ENCODE measurements at places on chromosomes 7 and 10. TPM values are rescaled to one million over a fixed set of nuclear protein-coding genes. Genes with fewer than 3 reads are reported as not detected.

DNA sequence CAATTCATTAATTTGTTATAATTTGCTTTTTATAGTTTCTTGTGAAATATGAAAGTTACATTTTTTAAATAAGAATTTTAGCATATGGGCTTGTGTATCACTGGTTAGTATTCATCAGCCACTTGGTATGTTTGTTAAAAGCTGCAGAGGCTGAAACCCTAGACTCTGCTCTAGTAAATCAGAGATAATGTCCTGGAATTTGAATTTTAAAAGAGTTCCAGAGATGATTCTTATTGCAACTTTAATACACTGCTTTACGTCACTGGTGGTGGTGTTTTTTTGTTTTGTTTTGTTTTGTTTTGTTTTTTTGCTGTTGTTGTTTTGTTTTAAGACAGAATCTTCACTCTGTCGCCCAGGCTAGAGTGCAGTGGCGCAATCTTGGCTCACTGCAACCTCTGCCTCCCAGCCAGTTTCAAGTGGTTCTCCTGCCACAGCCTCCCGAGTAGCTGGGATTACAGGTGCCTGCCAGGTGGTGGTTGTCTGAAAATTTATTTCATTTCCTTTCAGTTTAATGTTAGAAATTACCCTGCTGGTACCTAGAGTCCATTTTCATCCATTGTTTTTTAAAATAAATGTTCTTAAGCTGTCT, 43.8 kb downstream of the PTPN12 start:
- no peak overlapping the region for H3K27ac ChIP-seq
- H3K4me1 ChIP-seq = no peaks in the 10 kb centered on the region
- H3K36me3 ChIP-seq = peaks cover 9% of the 10 kb centered on the region
- H3K4me3 ChIP-seq = no peak overlapping the region
- no peak for DNase-seq
- no peaks in the 10 kb centered on the region for H3K27me3 ChIP-seq

The HHEX gene
- total RNA-seq = not detected

GRCh38 chr7:127629268-127629854, 11.4 kb upstream of the PAX4 start:
- no peak overlapping the region for H3K4me3 ChIP-seq
- H3K27ac ChIP-seq = no peak overlapping the region
- H3K27me3 ChIP-seq = no peaks in the 10 kb centered on the region
- DNase-seq = no peak

DNA sequence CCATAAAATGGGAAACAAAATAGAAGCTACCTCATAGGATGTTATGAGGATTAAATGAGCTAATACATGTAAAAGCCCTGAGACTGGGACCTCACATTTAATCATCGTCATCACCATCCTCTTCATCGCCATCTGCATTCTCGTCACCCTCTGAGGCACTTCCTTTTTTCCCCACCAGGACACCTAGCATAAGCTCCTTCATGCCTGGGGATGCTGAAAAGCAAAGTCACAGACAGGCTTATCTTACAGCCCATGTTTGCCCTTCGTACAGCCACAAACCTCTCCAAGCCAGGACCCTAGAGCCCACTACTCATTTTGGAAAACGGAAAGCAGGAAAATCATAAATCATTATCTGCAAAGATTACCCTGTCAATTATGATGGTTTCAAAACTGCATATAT, 249.6 kb downstream of the GPAM start:
- H3K36me3 ChIP-seq = no peaks in the 10 kb centered on the region
- H3K27ac ChIP-seq = no peak overlapping the region
- H3K27me3 ChIP-seq = no peaks in the 10 kb centered on the region
- no peaks in the 10 kb centered on the region for H3K4me1 ChIP-seq
- no peak overlapping the region for H3K4me3 ChIP-seq

GRCh38 chr7:23020742-23021401, 6.9 kb upstream of the HYCC1 start:
- DNase-seq = peak; percentile 27
- peak overlapping the region; percentile 38 for H3K27ac ChIP-seq
- no peaks in the 10 kb centered on the region for H3K27me3 ChIP-seq
- peaks cover 2% of the 10 kb centered on the region for H3K4me1 ChIP-seq

The UPK3BL2 gene
- total RNA-seq = 1.6 TPM

DNA sequence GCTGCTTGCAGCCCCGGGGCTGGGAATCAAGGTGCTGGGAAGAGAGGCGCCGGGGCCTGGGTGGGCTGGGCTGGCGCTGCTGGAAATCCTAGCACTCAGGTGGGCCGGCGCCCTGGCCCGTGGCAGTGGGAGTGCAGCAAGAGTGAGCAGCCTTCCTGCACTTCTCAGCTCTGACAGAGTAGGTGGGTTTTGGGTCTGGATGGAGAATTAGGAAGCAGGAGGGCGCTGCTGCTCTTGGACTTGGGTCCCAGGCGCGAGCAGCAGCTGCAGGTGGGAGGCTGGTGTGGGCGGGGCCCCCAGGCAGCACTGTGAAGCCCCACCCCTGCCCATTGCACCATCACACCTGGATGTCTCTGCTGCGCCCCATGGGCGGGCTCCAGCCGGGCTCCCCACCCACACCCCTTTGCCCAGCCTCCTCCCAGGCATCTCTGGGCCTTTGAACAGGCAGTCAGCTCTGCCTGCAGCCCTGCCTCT, 6.0 kb downstream of the BRI3 start:
- peaks cover 22% of the 10 kb centered on the region for H3K36me3 ChIP-seq
- peaks cover 63% of the 10 kb centered on the region for H3K4me1 ChIP-seq
- H3K4me3 ChIP-seq = peak overlapping the region; percentile 98
- DNase-seq = no peak
